NCI-H187 (cell line): ENCODE measurements at places on chromosomes 12 and 14.

DNA sequence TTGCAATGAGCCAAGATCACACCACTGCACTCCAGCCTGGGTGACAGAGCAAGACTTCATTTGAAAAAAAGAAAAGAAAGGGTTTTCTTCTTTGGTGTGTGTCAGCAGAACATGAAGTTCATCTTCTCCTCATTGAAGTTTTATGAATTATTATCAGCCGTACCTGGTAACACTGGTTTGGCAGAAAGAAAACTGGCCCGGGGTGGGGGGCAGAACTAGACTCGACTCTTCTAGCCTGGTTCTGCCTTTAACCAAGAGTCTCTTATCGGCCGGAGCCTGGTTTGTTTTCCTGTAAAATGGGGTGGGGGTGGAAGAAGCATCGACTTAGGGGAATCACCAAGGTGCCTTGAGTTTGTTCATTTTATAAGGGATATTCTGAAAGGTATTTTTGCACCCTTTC, 64.1 kb downstream of the TECPR2 start:
- DNase-seq = no peak

- DNase-seq = no peak
These were observed 148.9 kb upstream of the SLCO1C1 start for GRCh38 chr12:20546267-20546666.

GRCh38 chr12:108597559-108598471, at the start of gene TMEM119:
Gene TMEM119 (minus strand): TSS chr12:108598084. CDS start chr12:108592383, 5,701 bp downstream.
- no peak for DNase-seq

GRCh38 chr14:93804654-93805053, 16.4 kb upstream of the PRIMA1 start:
- no peak for DNase-seq

DNA sequence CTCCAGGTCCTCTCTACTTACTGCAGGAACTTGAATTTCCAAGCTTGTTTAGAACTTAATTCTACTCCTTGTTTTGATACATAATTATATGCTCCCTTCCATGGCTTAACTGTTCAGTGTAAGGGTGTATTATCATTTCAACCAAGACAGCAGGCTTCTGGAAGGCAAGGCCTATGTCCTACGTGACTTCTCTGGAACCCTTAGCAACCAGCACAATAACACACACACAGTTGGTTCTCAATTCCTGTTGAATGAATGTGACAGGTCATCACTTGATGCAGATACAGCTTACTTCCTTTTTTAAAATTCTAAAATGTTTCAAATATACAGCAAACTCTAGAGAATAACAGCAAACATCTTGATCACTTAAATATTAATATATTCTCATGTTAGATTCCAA, 77.7 kb upstream of the COCH start:
- no peak for DNase-seq

- no peak for DNase-seq
These were observed 55.1 kb downstream of the IFT43 start for GRCh38 chr14:76040704-76041103.

- DNase-seq = no peak
These were observed 103.9 kb downstream of the ZFP36L1 start for GRCh38 chr14:68688872-68689371.

DNA sequence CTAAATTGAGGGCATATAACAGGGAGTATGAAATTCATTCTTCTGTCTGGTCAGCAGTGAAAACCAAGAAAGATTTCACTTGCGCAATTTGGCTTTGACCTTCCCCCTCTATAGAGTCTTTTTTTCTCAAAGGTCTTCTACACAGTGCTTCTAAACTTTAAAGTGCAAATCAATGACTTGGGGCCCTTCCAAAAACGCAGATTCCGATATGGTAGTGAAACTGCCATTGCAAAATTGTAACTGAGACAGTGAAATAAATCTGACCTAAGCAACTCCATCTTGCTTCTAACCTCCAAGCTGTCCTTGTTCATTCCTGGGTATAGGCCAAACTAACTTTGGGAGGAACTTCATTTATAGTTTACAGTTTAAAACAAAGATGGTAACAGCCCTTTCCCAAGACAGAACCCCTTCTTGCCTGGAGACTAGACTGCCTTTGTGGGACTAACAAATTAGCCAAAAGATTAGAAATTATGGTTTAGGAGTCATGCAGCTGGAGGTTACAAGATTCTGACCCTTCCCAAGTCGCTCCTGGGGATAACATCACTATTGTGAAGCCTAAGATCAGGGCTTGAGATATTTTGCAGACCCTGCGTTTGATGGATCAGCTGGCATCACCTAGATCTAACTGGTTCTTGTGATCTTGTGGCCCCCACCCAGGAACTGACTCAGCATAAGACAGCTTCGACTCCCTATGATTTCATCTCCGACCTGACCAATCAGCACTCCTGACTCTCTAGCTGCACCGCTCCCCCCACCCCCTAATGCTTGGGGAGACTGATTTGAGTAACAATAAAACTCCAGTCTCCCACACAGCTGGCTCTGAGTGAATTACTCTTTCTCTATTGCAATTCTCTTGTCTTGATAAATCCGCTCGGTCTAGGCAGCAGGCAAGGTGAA, 5.0 kb downstream of the SLC25A21 start:
- no peak for DNase-seq

DNA sequence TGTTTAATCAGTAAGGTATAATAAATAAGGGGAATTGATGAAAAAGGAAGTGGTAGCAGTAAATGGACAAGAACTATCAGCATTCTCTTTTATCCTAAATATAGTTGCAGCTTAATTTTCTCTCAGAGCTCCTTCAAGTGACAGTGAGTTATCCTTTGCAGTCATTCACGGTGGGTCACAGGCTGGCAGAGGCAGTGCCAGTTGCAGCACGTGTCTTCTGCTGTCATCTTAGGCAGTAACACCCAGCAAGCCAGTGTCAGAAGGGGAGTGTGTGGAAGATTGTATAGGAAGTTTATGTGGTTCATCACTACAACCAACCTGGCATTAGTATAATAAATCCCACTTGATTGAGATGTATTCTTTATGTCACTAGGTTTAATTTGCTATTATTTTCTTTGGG, 170.0 kb downstream of the CCDC91 start:
- DNase-seq = no peak

GRCh38 chr12:98354520-98355035, 160.8 kb upstream of the TMPO start:
- DNase-seq = no peak

- no peak for DNase-seq
These were observed 1099.4 kb downstream of the FSCB start for GRCh38 chr14:43407706-43408105.

- DNase-seq = no peak
These were observed 48.8 kb downstream of the ACSM4 start for GRCh38 chr12:7352661-7353060.

- DNase-seq = no peak
These were observed 2.6 kb upstream of the FBRSL1 start for GRCh38 chr12:132487311-132487741.

DNA sequence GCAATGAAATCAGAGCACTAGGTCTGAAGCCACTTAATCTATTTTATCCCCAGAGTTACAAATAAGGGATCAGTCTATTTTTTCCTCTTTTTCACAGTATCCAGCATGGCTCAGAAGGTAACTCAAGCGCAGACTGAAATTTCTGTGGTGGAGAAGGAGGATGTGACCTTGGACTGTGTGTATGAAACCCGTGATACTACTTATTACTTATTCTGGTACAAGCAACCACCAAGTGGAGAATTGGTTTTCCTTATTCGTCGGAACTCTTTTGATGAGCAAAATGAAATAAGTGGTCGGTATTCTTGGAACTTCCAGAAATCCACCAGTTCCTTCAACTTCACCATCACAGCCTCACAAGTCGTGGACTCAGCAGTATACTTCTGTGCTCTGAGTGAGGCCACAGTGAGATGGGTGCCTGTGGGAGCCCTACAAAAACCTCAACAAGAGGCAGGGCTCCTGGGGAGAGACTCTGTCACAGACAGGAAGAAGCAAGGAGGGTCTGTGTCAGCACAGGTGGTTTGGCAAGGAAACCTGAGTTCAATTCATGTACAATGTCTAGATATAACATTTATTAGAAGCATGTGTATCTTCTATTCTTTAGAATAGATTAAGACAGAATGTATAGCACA, 334.3 kb upstream of the OR4E1 start:
- no peak for DNase-seq
